ENCODE measurements at places on chromosomes 4 and X.

- DNase-seq, result no peak
These were observed 139.9 kb downstream of the TRIML1 start for GRCh38 chr4:188279184-188279583.

DNA sequence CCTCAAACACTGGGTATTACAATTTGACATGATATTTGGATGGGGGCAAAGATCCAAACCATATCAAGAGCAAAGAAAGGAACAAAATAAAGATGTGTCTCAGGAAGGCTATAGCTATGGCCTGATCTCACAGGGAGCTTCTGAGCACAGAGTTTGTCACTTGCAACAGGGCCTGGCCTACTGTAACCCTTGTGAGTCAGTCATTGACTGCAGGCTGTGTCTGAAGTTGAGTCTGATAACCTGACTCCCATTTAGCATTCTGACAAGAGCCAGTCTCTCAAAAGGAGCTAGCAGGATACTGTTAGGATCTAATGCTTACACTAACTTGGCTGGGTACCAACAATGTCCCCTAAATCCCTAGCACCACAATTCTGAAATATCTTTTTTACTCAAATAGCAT, 612.5 kb upstream of the TECRL start:
- no peak for DNase-seq

GRCh38 chr4:80103629-80104028, 30.6 kb upstream of the ANTXR2 start:
- no peak for DNase-seq

DNA sequence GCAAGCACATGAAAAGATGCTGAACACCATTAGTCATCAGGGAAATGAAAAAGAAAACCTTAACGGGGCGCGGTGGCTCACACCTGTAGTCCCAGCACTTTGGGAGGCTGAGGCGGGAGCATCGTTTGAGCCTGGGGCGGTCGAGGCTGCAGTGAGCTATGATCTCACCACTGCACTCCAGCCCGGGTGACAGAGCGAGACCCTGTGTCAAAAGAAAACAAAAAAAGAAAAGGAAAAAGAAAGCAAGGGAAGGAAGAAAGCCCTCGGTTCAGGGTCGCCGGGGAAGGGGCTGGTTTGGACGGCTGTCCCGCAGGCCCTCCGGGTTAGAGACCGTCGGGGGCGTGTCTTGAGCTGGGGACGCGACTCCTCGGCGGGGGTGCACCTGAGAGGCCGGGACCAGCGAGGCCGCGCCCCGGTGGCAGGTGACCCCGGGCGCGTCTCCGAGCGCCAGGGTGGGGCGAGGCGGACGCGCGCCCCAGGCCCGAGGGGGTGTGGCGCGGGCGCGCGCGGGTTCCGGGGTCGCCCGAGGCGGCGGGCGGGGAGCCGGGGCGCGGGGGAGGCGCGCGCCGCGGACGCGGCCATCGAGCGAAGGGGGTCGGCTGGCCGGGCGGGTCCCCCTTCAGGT, 478 bp upstream of the PLXNA3 start:
- no peak for DNase-seq

DNA sequence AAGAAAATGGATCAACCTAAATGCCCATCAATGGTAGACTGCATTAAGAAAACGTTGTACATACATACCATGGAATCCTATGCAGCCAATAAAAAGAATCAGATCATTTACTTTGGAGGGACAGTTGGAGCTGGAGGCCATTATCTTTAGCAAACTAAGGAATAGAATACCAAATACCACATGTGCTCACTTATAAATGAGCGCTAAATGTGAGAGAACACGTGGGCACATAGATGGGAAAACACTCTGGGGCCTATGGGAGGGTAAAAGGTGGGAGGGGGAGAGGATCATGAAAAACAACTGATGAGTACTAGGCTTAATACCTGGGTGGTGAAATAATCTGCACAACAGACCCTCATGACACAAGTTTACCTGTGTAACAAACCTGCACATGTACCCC, 1729.9 kb upstream of the PCDH10 start:
- no peak for DNase-seq
